HT-29 (cell line): ENCODE measurements at places on chromosomes 12 and 14.

DNA sequence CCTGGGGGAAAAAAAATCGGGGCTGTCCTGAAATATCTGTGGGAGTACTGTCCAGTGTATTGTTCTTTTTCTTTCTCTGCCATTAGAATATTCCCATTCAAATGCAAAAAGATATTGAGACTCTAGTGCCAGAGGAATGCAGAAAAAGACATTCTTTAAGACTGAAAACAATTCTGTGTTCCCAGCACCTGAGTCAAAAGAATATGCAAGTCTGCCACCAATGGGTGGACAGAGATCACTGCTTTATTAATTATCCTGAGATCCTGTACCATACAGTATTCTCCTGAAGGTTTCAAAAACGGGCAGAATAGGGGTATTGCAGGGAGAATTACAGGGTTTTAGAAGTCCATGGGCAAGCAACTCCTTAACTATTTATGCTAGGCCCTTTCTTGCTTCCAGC, 361.8 kb downstream of the C12orf50 start:
- peak; percentile 55 for DNase-seq

- DNase-seq: no peak
These were observed 49.1 kb upstream of the RIMBP2 start for GRCh38 chr12:130765186-130765659.

GRCh38 chr12:130457215-130457614, 119.5 kb downstream of the PIWIL1 start:
- DNase-seq: no peak

DNA sequence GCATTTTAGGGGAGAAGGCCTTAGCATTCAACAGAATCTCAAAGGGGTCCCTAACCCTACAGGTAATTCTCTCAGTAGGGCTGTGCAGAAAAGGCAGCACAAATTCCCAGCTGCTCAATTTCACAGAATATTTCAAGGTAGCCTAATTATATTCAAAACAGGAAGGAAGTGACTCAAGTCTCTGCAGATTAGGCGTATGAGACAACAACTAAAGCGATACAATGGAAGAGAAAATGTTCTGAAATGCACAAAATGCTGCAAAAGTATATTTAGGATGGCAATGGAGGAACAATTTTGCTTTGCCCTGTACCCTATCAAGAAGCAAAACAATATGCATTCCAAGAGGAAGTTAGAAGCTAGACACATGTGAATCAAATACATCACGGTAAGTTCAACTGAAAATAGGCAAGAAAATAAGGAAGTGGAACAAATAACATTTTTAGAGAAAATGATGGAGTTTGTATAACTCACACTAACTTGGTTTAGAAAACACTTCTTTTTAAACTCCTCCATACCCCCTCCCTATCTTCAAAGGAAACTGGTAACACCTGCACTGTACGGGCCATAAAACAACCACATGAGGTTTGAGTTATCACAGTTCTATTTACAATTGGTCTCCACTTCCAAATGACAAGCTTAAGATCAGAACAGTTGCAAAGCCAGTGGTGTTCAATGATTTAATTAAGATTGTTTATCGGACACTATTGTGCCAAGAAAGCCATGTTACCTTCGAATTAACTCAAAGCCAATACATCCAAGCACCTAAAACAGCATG, 1.6 kb downstream of the GIT2 start:
- peak; percentile 19 for DNase-seq

- no peak for DNase-seq
These were observed 1.2 kb upstream of the SALL2 start for GRCh38 chr14:21527318-21527679.

DNA sequence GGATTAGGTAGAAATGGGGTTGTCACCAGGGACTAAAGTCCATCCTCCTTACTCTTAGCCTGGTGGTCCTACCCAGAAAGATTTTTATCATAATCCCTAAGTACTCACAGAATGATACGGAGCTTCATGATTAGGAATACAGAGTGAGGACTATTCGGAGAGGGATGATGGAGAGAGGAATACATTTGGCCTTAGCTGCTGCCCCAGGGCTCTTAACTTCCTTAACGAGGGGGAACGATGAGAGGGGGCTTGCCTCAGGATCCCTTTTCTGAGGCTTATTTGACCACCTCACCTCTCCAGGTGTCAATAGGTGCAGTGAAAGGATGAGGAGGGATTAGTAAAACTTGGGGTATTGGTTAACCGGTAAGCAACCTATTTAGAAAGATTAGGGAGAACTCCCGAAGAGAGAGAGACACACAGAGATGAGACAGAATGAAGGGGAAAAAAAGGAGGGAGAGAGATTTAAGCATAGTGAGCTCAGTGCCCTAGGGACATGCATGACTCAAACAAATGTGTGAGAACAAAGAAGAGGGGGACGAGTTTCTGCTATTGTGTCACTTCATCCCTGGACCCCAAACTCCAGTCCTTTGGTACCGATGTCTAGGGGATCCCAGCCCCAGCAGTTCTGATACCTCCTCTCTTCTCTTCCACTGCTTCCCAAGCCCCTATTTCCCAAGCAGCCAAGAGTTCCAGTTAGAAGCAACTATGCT, 1.1 kb downstream of the NFE2 start:
- DNase-seq: no peak

- DNase-seq: no peak
These were observed 114.6 kb upstream of the PLXNC1 start for GRCh38 chr12:94033784-94034183.

GRCh38 chr12:110007881-110008280, 8.7 kb downstream of the ANKRD13A start:
- DNase-seq: no peak

GRCh38 chr12:94650143-94651056, at the start of gene TMCC3:
Gene TMCC3, minus strand, starts transcription at chr12:94650557. Its CDS starts 127 bp downstream, at chr12:94650430.
- DNase-seq: peak; percentile 63

- DNase-seq: no peak
These were observed 19.2 kb upstream of the PLEKHA5 start for GRCh38 chr12:19110221-19110940.

DNA sequence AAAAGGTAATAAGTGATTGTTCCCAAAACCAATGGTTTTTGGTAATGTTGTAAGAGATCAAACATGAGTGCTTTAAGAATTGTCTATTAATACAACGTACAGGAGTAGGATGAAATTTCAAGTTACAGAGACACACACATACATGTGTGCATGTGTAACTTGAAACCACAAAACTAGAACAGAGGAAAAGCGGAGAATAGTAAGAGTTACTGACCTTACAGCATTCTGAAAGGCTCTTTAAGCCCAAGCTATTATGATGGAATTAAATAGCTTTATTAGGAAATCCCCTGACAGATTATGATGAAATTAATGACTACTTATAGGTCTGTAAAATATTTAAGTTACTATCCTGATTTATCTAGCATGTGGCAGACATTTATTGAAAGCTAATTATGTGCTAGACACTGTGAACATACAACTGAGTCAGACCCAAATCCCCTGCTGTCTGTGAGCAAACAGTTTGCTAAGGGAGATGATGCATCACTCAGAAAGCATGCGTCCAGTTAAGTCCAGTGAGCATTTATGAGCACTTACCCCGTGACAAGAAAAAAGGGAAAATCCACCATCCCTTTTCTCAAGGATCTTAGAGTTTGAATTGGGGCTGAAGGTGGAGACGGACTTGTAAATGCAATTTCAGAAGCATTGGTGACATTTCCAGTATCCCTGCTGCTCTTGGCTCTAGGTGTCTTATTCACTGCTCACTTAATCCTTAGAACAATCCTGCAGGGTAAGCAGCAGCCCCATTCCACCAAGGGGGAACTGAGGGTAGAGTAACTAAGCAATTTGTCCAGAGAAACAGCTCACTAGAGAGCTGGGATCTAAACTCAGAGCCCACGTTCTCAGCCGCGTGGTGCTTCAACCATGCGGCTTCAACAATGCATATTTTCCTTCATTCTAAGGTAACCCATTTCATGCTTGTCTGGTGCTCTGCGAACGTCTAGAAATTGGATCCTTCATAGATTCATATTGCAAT, 117.4 kb downstream of the EML1 start:
- DNase-seq: no peak

DNA sequence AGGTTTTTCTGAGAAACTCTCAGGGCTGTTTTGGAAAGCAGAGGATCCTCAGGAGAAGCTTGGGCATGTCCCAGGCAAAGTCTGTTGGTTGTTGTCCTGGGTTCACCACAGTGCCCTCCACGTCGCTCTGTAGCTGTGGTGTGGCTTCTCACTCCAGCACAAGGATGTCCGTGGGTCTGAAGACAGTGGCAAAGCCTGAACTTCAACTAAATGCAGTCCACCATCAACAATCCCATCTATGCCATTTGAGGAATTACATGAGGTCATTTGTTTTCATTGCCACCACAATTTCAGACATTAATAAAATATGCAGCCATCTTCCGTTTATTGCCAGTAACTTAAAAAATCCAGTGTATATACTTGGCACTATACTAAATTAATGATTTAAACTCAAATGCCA, 272.1 kb downstream of the LRIG3 start:
- no peak for DNase-seq

- no peak for DNase-seq
These were observed 23.0 kb downstream of the TRIM9 start for GRCh38 chr14:51071857-51072256.
